Caco-2 (cell line): ENCODE measurements at places on chromosomes 5 and 9. TPM values are rescaled to one million over a fixed set of nuclear protein-coding genes. Genes with fewer than 3 reads are reported as not detected.

GRCh38 chr5:154653764-154654485, 101.3 kb upstream of the LARP1 start:
- DNase-seq = peak; percentile 53
- no peaks in the 10 kb centered on the region for H3K36me3 ChIP-seq
- H3K4me1 ChIP-seq = peaks cover 27% of the 10 kb centered on the region
- H3K27ac ChIP-seq = peak overlapping the region; percentile 32

The LHFPL2 gene
- total RNA-seq = 44.0 and 49.7 TPM in 2 replicates

DNA sequence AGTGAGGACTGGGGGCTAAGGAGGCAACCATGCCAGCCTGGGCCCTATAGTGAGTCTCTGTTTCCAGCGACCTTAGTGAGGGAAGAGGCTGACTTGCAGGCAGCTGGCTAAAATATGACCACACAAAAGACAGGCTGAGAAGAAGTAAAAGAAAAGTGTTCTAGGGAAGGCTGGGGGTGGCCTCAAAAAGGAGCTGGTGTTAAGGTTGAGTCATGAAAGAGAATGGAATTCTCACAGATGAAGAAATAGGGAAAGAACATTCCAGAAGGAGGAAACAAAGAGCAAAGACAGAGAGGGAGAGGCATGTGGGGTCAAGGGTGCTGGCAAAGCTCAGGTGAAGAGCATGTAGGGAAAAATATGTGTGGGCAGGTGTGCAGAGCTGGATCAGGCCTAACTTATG, 302.7 kb upstream of the RFX3 start:
- H3K27ac ChIP-seq = no peak overlapping the region
- H3K4me3 ChIP-seq = no peak overlapping the region
- H3K36me3 ChIP-seq = no peaks in the 10 kb centered on the region
- H3K4me1 ChIP-seq = no peaks in the 10 kb centered on the region
- DNase-seq = no peak
- no peaks in the 10 kb centered on the region for H3K27me3 ChIP-seq

DNA sequence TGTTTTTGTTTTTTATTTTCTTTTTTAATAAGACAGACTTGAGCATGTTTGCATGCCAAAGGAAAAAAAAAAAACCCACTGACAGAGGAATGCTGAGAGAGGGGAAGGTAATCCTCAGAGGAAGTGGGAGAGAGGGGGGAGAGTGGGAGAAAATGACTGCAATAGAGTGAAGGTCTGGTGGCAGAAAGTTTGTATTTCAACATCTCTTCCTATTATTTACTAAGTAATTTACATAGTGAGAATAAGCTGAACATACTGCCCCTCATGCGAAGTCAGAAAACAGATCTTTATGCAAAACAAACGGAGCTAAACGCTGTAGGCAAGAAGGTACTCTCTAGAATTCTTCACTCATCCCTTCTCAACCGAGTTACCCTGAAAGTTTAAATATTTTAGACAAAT, 45.0 kb downstream of the ELL2 start:
- DNase-seq = no peak
- H3K4me1 ChIP-seq = 0 out of 2 replicates have a peak, but pooled peaks cover 4% of the 10 kb centered on the region
- no peak overlapping the region for H3K4me3 ChIP-seq
- H3K27me3 ChIP-seq = no peaks in the 10 kb centered on the region

- H3K36me3 ChIP-seq = no peaks in the 10 kb centered on the region
- H3K4me3 ChIP-seq = no peak overlapping the region
- DNase-seq = no peak
- H3K27me3 ChIP-seq = no peaks in the 10 kb centered on the region
- H3K27ac ChIP-seq = no peak overlapping the region
These were observed 22.7 kb upstream of the UBLCP1 start for GRCh38 chr5:159240301-159240870.

DNA sequence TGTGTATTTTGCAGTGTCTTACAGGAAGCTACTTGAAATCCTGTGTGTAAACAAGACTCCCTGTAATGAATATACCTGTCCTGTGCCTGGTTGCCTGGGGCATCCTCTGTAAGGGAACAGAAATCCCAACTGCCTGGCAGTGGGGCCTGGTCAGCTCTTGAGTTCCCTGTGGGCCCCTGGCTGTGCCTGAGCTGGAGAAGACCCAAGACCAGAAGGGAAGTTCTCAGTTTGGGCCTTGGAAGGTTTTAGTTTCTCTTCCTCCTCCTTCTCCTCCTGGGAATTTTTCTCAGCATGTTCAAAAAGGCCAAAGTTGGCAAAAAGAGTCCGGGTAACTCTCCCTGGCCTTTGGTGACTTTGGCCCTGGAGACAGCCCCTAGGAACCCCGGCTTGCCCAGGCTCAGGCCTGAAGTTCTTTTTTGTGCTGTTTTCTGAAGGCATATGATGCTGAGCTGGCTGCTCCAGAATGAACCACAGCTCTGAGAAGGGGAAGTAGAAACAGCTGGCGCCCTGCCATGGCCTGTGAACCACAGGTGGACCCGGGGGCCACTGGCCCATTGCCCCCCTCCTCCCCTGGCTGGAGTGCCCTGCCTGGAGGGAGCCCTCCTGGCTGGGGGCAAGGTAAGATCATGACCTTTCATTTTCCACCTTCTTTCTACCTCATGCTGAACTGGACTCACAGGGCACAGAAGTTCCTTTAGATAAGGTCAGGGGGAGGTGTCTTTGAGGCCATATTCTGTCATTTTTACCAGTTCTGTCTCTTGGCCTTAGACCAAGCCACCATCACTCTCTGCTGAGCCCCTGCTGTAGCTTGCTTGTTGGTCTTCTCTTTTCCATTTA, 5.8 kb downstream of the TMEM268 start:
- DNase-seq = no peak
- no peak overlapping the region for H3K4me3 ChIP-seq
- H3K4me1 ChIP-seq = 0 out of 2 replicates have a peak, but pooled peaks cover 2% of the 10 kb centered on the region
- H3K27me3 ChIP-seq = no peaks in the 10 kb centered on the region

The PTGER4 gene
- total RNA-seq = 0.16 TPM in 1 of 2 replicates, not detected in the other

DNA sequence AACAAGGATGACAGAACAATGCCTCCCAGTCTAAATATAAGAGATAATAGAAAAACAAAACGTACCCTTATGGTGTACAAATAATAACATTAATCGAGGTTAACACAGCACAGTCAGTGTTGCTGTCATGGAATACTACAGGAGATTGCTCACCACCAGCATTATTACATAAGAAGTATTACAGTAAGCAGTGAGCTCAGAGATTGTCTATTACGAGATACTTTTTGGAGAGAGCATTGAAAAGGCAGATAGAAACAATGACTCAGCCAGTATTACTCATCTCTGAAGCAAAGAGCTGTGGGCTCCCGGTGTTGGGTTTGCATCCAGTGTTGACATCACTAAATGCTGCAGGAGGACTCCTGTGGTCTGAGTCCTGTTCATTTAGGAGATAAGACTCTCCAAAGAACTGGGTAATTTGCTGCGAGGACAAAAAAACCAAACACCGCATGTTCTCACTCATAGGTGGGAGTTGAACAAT, 191.9 kb upstream of the SEMA6A start:
- no peaks in the 10 kb centered on the region for H3K36me3 ChIP-seq
- no peak for DNase-seq
- no peaks in the 10 kb centered on the region for H3K27me3 ChIP-seq
- H3K4me1 ChIP-seq = 0 out of 2 replicates have a peak, but pooled peaks cover 3% of the 10 kb centered on the region
- no peak overlapping the region for H3K27ac ChIP-seq
- no peak overlapping the region for H3K4me3 ChIP-seq

DNA sequence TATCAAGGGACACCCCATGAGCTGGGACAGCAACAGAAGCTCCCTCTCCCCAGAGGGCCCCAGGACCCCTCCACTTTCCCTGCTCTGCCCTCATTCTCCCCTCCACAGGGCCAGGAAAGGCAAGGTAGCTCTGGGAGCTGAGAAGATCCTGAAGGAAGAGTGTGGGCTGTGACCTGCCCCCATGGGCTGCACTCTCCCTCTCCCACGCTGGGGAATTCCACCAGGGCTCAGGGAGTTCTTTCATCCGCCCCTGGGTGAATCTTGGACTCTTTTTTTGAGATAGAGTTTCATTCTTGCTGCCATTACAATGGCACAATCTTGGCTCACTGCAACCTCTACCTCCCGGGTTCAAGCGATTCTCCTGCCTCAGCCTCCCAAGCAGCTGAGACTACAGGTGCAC, 73.8 kb downstream of the C9orf50 start:
- H3K36me3 ChIP-seq = no peaks in the 10 kb centered on the region
- peaks cover 6% of the 10 kb centered on the region for H3K4me1 ChIP-seq
- no peaks in the 10 kb centered on the region for H3K27me3 ChIP-seq

- no peaks in the 10 kb centered on the region for H3K4me1 ChIP-seq
- no peak overlapping the region for H3K27ac ChIP-seq
- no peak for DNase-seq
These were observed 136.8 kb upstream of the ADRA1B start for GRCh38 chr5:159779481-159779880.

GRCh38 chr9:91465420-91465819, 41.8 kb upstream of the NFIL3 start:
- no peaks in the 10 kb centered on the region for H3K36me3 ChIP-seq
- H3K27ac ChIP-seq = no peak overlapping the region
- no peak for DNase-seq
- H3K27me3 ChIP-seq = no peaks in the 10 kb centered on the region
- no peaks in the 10 kb centered on the region for H3K4me1 ChIP-seq

- no peak for DNase-seq
- H3K36me3 ChIP-seq = peaks cover 1% of the 10 kb centered on the region; the same call in 1 of the 2 replicates
- H3K27me3 ChIP-seq = no peaks in the 10 kb centered on the region
- H3K4me1 ChIP-seq = no peaks in the 10 kb centered on the region
- no peak overlapping the region for H3K4me3 ChIP-seq
- peak overlapping the region; percentile 93 for H3K27ac ChIP-seq
These were observed 1.6 kb upstream of the SETX start for GRCh38 chr9:132356324-132356924.

GRCh38 chr5:137606401-137606800, 107.3 kb upstream of the SPOCK1 start:
- no peak overlapping the region for H3K4me3 ChIP-seq
- H3K27ac ChIP-seq = no peak overlapping the region
- DNase-seq = no peak

DNA sequence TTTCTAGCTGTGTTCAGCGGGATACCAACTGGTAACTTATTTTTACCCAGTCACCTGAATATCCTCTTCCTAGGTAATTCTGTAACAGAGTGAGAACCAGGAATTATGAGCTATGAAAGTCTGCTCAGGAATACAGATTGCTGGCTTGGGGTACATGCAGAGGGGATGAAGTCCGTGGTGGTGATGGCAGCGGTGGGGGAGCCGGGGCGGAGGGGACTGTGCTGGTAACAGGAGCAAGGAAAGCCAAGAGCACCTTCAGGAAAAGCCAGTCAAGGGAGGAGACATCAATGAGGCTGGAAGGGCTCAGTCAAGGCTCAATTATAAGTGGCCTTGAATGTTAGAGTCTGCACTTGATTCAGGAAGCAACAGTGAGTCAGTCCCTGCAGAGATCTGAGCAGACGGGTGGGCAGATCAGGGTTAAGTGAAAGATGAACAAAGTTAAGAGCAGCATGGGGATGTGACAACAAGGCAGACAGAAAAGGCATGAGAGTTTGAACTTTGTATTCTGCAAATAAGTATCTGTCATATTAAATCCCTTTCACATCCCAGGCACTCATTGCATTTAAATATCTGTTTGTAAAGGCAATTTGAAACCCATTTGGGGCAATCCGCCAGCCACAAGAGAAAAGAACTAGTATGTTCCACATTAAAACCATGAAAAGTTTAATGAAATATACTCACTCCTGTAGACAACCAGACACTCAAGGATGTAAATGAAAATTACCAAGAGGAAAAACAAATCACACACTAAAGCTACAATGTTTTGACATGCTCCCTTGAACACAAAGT, 101.2 kb downstream of the TTC39B start:
- H3K4me1 ChIP-seq = no peaks in the 10 kb centered on the region
- H3K36me3 ChIP-seq = no peaks in the 10 kb centered on the region; the same call in 1 of the 2 replicates
- H3K27ac ChIP-seq = no peak overlapping the region
- DNase-seq = no peak

The IFNA13 gene
- total RNA-seq = not detected in 2 replicates
